Stimulated activated CD8-positive, alpha-beta memory T cell treated with anti-CD3 and anti-CD28 coated beads, Interleukin-7, amount 100 ng/mL, for 1 hour (primary cell): ENCODE measurements at places on chromosomes 1 and 21.

DNA sequence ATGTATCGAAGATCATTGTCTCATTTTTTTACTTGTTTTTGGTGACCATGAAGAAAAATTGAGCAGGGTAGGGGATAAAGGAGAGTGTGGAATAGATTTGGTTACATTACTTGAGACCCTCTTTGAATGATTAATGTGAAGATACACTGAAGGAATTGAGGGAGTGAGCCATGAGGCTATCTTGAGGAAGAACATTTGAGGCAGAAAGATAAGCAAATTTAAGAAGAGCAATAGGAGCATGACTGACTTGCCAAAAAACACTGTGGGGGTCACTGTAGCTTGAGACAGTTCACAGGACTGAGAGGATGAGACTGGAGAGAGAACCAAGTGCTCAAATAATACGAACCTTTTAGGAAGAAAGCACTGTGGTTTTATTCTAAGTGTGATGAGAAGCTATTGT, 43.1 kb upstream of the PTPRC start:
- no peak for DNase-seq

- DNase-seq, result no peak
Observed at GRCh38 chr1:17630986-17631385, 91.5 kb downstream of the ARHGEF10L start.

DNA sequence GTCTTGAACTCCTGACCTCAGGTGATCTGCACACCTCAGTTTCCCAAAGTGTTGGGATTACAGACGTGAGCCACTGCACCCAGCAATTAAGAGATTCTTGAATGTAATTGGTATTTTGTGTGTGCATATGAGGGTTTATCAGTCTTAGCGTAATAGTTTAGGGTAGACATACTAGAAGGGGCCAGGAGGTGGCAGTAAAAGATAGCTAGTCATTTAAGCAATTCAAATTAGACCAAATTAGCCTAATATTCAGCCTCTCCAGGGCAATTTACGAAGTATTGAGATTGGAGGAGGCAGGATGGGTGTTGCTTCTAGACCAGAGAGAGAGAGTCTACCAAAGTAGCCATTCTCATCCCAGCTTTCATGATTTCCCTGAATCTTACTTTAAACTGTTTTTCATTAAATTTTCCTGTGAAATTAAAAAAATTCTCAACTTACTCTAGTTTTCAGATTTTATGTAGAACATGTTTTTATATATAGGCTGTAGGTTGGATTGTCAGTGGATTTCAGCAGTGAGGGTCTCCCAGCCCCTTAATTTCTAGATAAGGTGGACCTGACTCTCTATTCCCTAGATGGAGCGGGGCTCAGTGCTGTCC, 119.7 kb downstream of the HHAT start:
- DNase-seq, result no peak

GRCh38 chr1:226479474-226479873, 69.1 kb upstream of the STUM start:
- no peak for DNase-seq

GRCh38 chr1:172408958-172409357, 11.5 kb upstream of the C1orf105 start:
- DNase-seq, result no peak

DNA sequence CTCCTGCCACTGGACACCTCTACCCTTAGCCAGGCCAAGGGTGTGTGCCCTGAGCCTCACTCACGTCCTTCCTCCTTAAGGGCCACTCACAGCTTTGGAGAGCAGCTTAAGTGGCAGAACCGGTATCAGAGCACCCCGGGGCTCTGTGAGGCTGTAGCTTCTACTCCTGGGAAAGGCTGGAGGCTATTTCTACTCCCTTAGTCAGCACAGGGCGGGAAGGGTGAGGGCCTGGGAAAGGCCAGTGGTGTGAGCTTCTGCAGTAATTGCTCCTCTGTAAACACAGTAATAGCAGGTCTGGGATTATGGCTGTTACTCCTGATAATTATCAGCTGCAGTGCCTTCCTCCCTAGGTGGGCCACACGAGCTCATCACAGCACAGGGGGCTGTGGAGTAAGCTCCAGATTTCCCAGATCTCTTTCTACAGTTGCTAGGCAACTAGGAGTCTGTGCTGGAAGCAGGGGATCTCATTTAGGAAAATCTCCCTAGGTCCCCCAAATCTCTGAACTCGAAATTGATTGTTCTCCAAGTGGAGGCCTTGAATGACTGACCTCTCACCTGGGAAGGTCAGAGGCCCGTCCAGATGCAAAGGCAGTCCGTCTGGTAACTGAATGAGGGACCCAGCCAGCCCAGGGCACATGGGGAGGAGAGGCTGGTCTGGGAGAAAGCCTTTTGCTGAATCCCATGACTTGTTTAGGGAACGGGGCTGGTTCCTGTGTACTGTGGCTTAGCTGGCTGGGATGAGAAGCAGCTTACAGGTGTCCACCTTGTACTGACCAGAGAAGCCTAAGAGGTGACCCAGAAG, 29.3 kb downstream of the IER5 start:
- no peak for DNase-seq

- DNase-seq, result no peak
Observed at GRCh38 chr21:29499734-29500343, 201.1 kb downstream of the BACH1 start.

- DNase-seq, result no peak
Observed at GRCh38 chr1:37449936-37450335, 24.4 kb upstream of the ZC3H12A start.

DNA sequence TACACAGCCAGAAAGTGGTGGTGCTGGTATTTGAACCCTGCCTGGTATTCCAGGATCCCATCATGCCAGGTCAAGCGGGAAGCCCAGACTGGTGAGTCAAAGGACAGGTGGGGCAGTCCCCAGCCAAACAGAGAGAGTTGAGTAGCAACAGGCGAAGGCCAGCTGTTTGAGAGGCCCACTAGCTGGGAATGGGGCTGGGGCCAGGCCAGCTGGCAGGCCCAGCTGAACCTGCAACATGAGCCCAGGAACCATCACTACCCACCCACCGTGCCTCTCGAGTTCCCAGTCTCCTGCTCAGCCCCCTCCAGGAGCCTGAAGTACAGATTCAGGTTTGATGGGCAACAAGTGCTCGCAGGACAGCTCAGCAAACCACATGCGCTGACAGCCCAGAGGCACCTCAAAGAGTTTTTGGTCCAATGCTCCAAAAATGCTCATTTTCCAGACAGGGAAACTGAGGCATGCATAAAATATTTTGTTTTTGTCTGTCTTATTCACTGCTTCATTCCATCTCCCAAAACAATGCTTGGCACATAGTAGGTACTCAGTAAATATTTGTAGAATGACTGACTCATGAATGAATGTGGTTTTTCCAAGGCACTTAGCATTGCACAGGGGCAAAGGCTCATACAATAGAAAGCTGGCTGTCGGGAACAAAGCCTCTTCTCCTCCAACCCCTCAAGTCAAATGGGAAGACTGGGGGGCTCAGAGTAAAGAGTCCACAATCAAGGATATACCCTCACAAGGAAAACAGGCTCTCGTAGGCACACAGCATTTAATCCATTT, 42.5 kb upstream of the CLIC4 start:
- no peak for DNase-seq

DNA sequence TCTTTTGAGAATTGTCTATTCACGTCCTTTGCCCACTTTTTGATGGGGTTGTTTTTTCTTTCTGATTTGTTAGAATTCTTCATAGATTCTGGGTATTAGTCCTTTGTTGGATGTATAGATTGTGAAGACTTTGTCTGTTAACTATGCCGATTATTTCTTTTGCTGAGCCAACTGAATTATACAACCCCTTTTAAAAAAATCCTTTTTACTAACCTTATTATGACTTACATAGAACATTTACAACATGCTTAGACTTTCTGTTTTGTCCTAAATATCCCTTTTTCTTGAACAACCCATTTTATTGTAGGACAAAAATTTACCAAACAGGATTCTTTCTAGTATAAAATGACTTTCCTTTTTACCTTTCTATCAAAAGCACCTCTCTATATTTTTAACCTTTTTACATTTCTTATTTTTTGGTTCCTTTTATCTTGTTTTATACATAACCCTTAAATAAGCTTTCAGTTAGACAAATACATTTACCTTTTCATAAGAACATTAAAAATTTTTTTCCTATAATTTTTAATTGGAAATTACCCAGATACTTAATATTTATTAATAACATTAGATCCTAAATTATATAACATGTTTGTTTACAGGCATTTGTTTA, 70.4 kb upstream of the TTLL7 start:
- no peak for DNase-seq

DNA sequence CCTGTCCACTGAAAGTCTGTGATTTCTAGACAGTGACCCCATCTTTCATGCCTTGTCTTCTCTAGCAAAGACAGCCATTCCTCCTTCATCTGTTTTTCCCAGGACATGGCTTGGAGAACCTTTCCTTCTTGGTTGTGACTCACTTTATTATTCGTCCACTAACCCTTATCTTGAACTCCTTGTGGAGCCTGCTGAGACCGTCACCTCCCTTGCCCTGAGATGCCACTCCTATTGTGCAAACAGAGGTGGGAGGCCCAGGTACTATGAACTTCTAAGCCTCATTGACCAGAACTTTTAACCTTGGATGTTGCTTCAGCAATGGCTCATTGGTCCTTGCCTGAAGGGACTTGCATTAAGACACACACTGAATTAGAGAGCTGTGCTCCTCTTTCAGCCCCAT, 117.5 kb downstream of the FOXD2 start:
- DNase-seq, result no peak

GRCh38 chr1:199338760-199339159, 688.8 kb upstream of the NR5A2 start:
- no peak for DNase-seq

- DNase-seq, result no peak
Observed at GRCh38 chr1:42684139-42684538, 1.9 kb downstream of the YBX1 start.

- no peak for DNase-seq
Observed at GRCh38 chr1:237181743-237182317, 139.8 kb downstream of the RYR2 start.

- DNase-seq, result no peak
Observed at GRCh38 chr1:49294539-49294938, 517.8 kb upstream of the BEND5 start.

- DNase-seq, result no peak
Observed at GRCh38 chr1:24297187-24297851, 21.8 kb upstream of the GRHL3 start.

- DNase-seq, result no peak
Observed at GRCh38 chr1:175822580-175822979, 79.2 kb upstream of the TNR start.

DNA sequence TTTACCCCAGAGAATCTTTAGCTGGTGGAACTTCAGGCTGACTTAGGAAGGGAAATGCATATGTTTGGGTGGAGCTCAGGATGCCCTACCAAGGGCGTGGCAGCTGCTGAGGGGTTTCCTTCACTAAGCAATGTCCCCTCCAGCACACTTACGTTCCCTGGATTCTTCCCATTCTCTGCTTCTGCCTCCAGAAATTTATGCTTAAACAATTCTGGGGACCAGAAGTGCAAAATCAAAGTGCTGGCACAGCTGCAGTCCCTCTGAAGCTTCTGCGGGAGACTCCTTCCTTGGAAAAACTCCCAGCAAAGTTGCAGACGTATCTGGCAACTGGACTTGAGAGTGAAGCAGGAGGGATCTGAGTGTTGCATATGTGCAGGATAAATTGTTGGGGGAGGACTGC, 402.8 kb downstream of the PCP4 start:
- DNase-seq, result no peak

GRCh38 chr1:159177272-159177907, 6.0 kb downstream of the CADM3 start:
- no peak for DNase-seq

DNA sequence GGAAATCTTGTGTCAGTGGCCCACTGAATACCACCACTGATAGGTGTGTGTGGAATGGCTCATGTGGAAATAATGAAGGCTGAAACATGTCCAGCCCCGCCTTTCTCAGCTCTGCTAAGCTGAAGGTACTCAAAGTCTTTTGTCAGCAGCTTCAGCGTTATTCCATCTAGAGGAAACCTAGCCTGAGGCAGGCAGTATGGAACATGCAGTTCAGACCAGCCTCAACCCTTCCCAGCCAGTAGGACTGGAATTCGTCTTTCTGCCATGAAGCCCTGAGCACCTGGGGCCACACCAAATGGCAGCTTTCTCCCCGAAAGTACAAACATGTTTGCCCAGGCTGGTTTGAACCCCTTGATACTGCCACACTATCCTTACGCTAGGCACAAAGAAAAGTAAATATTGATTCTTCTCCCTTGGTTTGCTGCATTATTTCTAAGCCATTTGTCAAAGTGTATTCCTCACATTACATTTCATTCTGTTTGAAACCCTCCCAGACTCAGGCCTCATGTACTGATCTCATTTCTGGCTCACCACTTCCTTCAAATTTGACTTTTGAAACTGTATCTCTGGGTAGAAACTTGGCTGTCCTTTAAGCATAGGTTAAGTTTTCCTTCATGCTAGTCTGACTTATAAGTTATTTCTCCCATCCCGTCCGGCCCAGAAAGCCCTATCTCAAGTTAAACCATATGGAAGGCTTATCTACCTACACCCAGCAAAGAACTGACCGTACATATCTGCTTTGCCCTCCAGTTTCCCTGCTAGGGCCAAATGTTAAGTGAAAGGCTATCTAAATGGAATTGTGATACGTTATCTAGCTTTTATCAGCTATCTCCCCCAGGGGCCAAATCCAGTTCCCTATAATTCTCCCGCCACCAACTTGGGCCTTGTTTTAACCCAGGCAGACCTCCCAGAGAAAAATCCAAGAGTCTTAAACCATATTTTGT, 45.7 kb upstream of the HOOK1 start:
- DNase-seq, result no peak

DNA sequence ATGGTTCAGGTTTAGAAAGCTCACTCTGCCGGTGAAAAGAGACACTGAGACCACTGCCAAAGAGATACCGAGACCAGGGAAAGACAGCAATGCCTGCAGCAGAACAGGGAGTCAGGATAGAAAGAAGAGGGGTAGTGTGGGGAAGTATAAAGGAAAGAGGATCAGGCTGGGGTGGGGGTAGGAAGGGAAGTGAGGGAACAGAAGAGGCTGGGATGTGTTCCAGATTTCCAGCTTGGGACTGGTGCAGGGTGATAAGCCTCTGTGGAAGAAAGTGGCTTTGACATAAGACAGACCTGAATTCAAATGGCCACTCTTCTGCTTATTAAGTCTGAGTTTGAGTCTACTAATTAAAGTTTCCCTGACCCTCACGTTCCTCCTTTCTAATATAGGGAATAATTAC, 105.9 kb downstream of the PIK3R3 start:
- no peak for DNase-seq

DNA sequence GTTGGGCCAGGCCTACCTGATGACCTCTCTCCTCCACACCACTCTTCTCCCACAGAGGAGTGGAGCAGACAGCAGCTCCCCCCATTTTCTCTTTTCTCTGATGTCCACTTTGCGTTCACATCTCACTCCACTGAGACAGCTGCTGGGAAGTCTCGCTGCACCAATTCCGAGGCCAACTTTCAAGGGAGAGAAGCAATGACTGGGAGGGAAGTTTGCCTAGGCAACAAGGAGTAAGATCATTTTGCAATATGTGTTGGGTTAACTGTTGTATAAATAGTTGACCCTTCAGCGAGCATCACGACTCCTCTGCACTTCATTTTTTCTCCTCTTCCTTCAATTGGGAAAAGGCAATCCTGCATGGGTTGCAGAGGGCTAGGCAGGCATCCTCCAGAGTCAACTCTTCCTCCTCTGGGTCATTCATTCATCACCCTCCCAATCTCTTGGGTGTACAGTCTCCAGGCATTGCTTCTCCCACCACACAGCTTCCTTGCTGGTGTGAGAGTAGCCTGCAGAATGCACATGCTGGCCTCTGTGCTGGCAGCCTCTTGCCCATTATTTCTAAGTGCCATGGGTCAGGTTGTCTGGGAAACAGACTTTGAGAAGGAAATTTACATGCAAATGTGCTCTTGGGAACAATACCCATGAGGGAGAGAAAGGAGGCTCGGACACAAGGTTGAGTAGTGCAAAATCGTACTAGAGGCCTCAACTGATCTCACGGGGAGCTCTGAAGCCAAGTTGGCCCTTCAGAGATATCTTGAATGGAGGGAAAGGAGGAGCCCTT, 75.8 kb upstream of the BCAR3 start:
- DNase-seq, result no peak
